ENCODE measurements at places on chromosomes 12 and 14.

DNA sequence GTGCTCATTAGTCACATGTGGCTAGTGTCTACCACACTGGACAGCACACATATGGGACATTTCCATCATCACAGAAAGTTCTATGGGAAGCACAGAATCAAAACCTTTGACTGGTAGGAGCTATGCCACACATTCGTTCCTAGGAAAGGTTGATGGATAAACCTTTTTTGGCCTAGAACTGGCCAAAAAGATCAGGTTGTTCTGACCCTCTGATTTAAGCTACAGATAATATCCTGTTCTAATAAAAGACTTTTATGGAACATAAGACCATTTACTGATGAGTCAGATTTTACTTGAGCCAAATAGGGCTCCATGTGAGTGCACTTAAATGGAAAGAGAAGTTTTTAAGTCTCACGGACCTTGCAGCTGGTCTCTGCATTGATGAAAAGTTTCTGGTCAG is 143.2 kb downstream of the SLC15A4 start:
- no peaks in the 10 kb centered on the region for H3K36me3 ChIP-seq
- no peak for DNase-seq
- H3K27ac ChIP-seq = no peak overlapping the region
- no peak overlapping the region for H3K4me3 ChIP-seq

DNA sequence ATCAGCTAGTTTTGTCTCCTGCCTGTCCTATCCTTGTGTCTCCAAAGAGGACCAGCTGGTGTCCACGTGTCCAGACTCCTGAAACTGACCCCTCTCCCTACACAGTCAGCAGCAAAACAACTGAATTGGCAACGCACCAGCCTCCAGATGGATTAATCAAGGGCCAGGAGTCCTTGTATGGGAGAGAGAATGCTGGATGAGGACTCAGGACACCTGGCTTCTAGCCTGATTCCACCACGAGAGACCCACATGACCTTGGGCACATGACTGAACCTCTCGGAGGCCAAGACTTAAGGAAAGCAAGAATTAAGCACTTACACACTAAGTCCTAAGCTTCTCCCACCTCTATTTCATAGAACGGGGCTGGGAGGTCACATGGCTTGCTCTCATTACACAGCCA is 60.4 kb upstream of the CMKLR1 start:
- H3K27ac ChIP-seq = no peak overlapping the region
- peaks cover 2% of the 10 kb centered on the region for H3K27me3 ChIP-seq
- no peak overlapping the region for H3K4me3 ChIP-seq

DNA sequence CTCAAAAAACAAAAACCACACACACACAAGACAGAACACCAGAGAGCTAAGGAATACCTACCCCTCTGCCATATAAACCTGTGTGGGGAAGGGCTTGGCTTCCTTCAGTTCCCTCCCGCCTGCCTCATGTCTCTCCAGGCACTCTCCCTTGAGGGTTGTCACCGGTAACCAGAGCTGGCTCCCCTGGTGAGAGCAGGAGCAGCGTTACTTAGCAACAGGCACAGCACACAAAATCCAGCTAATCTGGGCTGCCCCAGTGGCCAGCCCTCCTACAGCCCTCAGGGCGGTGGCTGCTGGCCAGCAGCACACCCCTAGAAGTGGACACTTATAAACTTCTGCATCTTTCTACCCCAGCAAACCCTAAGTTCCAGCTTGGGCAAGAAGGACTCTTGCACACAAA is 21.6 kb upstream of the NR4A1 start:
- peaks cover 33% of the 10 kb centered on the region for H3K4me1 ChIP-seq
- H3K36me3 ChIP-seq = no peaks in the 10 kb centered on the region
- no peak for DNase-seq
- no peak overlapping the region for H3K27ac ChIP-seq
- H3K27me3 ChIP-seq = no peaks in the 10 kb centered on the region

DNA sequence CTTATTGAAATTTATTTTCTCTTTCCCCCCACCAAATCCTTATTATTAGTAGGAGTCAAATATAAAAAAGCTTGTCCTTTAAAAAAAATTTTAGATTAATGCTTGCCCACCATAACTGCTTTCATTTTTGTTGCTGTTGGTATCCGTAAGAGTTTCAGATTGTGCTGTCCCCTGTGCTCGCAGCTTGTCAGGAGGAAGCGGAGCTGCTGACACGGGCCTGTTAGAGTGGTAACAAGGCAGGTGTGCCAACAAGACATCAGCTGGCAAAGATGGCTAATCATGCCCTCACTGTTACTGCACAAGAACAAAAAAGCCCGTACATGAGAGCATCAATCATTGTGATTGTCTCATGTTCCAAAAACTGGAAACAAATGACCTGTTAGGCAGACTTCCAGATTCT is 148.4 kb downstream of the ALG10B start:
- H3K4me1 ChIP-seq = no peaks in the 10 kb centered on the region
- no peak overlapping the region for H3K4me3 ChIP-seq
- no peak for DNase-seq
- H3K36me3 ChIP-seq = no peaks in the 10 kb centered on the region
- H3K27ac ChIP-seq = no peak overlapping the region
- H3K27me3 ChIP-seq = no peaks in the 10 kb centered on the region

DNA sequence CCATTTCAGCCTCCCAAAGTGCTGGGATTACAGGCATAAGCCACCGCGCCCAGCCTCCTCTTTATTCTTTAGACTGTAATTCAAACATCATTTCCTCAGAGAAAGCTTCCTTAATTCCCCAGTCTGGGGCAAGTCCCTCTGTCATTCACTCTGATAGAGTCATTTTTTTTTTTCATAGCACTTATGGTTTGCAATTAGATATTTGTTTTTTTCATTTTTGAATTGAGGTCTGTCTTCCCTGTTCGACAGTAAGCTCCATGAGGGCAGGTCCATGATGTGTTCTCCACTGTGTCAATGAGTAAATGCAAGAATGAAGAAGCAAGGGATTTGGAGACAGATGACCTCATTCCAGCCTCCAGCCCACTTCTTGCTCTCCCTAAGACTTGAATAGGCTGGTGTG is 12.1 kb downstream of the ASIC1 start:
- peaks cover 21% of the 10 kb centered on the region for H3K4me1 ChIP-seq
- no peak overlapping the region for H3K4me3 ChIP-seq
- no peaks in the 10 kb centered on the region for H3K36me3 ChIP-seq
- H3K27ac ChIP-seq = no peak overlapping the region

GRCh38 chr14:64706593-64707193 is 2.5 kb downstream of the PLEKHG3 start:
- DNase-seq = no peak
- no peak overlapping the region for H3K4me3 ChIP-seq
- no peak overlapping the region for H3K27ac ChIP-seq
- H3K36me3 ChIP-seq = no peaks in the 10 kb centered on the region

- DNase-seq = no peak
- H3K27me3 ChIP-seq = no peaks in the 10 kb centered on the region
- H3K36me3 ChIP-seq = no peaks in the 10 kb centered on the region
- H3K27ac ChIP-seq = no peak overlapping the region
Measured at GRCh38 chr12:32418903-32419519, 19.7 kb downstream of the FGD4 start.

DNA sequence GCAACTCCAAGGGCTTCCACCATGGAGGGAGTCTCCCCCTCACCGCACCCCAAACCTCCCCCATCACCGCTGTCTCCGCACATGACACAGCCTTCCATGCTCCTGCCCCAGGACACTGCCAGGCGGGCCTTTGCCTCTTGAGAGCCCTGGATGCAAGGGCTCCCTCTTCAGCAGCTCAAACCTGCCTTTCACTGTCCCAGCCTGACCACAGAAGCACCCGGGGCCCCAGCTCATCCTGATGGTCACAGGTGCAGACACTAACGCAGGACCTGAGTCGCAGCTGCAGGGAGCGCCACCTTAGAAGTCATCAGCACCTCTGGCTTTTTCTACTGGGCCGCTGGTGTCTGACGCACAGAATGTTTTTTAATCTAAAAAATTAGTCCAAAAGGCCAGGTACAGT is 54.0 kb downstream of the SYNE3 start:
- H3K27ac ChIP-seq = no peak overlapping the region
- DNase-seq = peak; percentile 10
- H3K4me1 ChIP-seq = peaks cover 44% of the 10 kb centered on the region
- peak overlapping the region; percentile 2 for H3K4me3 ChIP-seq

DNA sequence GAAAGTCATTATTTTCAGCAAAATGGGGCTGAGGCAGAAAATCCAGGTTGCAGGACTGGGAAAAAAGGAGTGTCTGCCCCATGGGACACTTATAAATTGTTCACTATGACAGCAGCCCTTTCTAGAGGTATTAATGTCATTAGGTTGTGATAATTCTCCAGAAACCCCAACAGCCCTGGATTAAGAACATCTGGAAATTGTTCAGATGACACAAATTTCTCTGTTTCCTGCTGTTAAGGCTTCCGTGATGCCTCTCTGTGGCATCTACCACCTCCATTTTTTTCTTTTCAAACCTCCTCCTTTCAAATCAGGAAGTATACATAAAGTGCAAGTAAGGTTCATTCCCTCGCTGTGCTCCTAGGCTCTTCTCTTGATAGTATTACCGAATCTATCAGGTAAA is 25.6 kb downstream of the EGLN3 start:
- H3K36me3 ChIP-seq = no peaks in the 10 kb centered on the region
- H3K27ac ChIP-seq = no peak overlapping the region
- no peaks in the 10 kb centered on the region for H3K27me3 ChIP-seq

DNA sequence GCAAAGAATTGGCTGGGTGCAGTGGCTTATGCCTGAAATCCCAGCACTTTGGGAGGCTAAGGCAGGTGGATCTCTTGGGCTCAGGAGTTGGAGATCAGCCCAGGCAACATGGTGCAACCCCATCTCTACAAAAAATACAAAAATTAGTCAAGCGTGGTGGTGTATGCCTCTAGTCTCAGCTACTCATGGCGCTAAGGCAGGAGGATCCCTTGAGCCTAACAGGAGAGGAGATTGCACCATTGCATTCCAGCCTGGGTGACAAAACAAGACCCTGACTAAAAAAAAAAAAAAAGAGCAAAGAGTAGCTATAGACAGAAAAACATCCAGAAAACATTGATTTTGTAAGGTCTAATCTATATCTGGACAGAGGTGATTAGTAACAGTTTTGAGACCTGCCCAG is 25.0 kb downstream of the KIF21A start:
- H3K4me3 ChIP-seq = no peak overlapping the region
- no peaks in the 10 kb centered on the region for H3K27me3 ChIP-seq
- H3K27ac ChIP-seq = no peak overlapping the region
- no peaks in the 10 kb centered on the region for H3K4me1 ChIP-seq
- no peaks in the 10 kb centered on the region for H3K36me3 ChIP-seq

DNA sequence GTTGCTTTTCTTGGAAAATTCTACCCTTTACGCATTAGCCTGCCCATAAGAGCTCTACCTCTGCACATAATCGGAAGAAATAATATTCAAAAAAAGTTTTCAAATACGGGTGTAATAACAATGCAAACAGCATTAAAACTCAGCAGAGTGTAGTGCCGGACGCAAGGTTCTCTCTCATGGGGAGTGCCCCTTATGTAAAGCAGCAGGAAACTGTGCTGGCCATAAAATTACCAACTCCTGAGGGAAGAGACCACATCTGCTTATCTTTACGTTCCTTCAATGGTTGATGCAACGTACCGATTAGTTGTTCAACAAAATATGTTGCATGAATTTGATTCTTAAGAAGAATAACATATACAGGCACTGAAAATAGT is 118.7 kb upstream of the TMCC3 start:
- peak; percentile 86 for DNase-seq
- H3K4me3 ChIP-seq = no peak overlapping the region
- peaks cover 22% of the 10 kb centered on the region for H3K4me1 ChIP-seq
- H3K27me3 ChIP-seq = no peaks in the 10 kb centered on the region
- no peaks in the 10 kb centered on the region for H3K36me3 ChIP-seq
- no peak overlapping the region for H3K27ac ChIP-seq

- no peak overlapping the region for H3K4me3 ChIP-seq
- no peaks in the 10 kb centered on the region for H3K4me1 ChIP-seq
- DNase-seq = no peak
- H3K27me3 ChIP-seq = no peaks in the 10 kb centered on the region
- H3K36me3 ChIP-seq = peaks cover 4% of the 10 kb centered on the region
Measured at GRCh38 chr14:73695997-73696396, 18.2 kb downstream of the PNMA1 start.

- H3K4me1 ChIP-seq = peaks cover 1% of the 10 kb centered on the region
- DNase-seq = no peak
- H3K27ac ChIP-seq = no peak overlapping the region
Measured at GRCh38 chr14:105581551-105582341, 55.4 kb downstream of the TMEM121 start.

- H3K27me3 ChIP-seq = no peaks in the 10 kb centered on the region
- H3K4me3 ChIP-seq = no peak overlapping the region
- H3K4me1 ChIP-seq = no peaks in the 10 kb centered on the region
Measured at GRCh38 chr12:103462675-103463074, 33.1 kb downstream of the C12orf42 start.

- H3K4me1 ChIP-seq = no peaks in the 10 kb centered on the region
- H3K36me3 ChIP-seq = no peaks in the 10 kb centered on the region
- no peak overlapping the region for H3K27ac ChIP-seq
- no peak overlapping the region for H3K4me3 ChIP-seq
Measured at GRCh38 chr12:117583677-117584225, 222.3 kb upstream of the NOS1 start.

- H3K27me3 ChIP-seq = no peaks in the 10 kb centered on the region
- peaks cover 11% of the 10 kb centered on the region for H3K4me1 ChIP-seq
- peaks cover 16% of the 10 kb centered on the region for H3K36me3 ChIP-seq
- no peak for DNase-seq
- peak overlapping the region; percentile 84 for H3K4me3 ChIP-seq
- peak overlapping the region; percentile 46 for H3K27ac ChIP-seq
Measured at GRCh38 chr12:56257491-56258067, 605 bp downstream of the ANKRD52 start.

DNA sequence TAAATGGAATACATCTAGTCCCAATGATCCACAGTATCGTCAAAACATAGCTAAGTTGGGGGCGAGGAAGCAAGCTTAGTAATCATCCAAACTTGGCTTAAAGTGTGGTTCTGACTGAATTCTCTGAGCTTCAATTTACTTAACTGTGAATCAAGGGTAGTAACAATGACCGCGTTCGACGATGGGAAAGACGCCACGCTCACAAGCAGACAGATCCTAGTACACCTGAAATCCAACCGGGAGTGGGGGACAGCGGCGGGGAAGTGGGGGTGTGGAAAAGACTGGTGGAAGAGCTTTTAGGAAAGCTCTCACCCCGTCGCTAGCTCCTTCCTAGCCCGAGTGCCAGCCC is 433 bp downstream of the COX16 start:
- DNase-seq = no peak
- H3K4me1 ChIP-seq = peaks cover 3% of the 10 kb centered on the region
- H3K4me3 ChIP-seq = peak overlapping the region; percentile 86
- H3K27ac ChIP-seq = peak overlapping the region; percentile 79

- no peak for DNase-seq
- no peaks in the 10 kb centered on the region for H3K36me3 ChIP-seq
- no peaks in the 10 kb centered on the region for H3K27me3 ChIP-seq
Measured at GRCh38 chr12:51890511-51891171, 2.7 kb downstream of the ANKRD33 start.

DNA sequence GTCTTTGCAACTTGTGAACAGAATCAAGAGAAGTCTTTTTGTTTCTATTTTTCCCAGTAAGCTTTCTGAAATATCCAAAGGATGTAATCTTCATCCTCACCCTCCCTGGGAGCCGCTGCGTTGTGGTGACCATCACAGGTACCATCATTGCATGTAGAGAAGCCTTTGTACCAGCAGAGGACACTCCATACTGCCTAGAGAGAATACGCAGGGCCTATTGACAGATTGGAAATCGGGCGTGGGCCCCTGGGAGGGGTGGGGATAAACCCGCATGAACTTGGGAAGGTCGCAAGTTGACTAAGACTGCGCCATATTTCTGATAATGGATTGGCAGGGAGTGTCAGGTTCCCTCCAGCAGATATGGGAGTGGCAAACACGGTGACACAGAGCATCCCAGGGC is 12.7 kb downstream of the KRT1 start:
- no peak for DNase-seq
- no peak overlapping the region for H3K27ac ChIP-seq
- peaks cover 7% of the 10 kb centered on the region for H3K4me1 ChIP-seq
